ENCODE measurements at places on chromosomes 2 and 18.

GRCh38 chr2:170176212-170176611 lies 1.7 kb upstream of the MYO3B start:
- DNase-seq, result no peak

DNA sequence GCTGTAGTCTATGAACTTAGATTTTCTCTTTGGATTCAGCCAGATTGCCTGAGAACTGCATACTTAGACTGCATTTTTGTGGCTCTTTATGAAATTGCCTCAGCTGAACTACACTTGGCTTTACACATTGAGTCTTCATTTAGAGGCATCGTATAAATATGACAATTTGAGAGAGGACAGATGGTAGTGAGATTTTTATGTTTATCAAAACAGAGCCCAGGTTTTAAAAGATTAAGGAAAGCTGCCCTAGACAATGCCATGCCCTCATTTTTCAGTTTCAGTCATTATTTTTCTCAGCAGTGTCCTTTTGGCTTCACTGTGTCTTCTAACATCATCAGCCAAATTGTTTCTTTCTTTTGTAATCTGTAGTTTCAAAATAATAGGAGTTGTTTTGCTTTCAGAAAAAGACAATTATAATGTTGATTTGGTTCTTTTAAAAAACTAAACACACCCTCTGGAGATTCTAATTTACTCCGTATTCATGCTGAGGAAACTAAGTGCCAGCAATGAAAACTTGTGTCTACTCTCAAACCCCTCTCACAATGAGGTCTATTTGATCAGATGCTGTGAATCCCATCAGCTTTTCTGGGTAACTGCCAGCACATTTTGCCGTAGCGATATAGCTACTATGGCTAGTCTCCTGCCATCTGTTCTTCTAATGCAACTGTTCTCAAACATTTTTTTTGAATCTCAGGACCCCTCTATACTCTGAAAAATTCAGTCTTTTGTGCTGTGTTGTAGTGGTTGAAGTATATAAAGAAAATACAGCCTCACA lies 46.2 kb downstream of the TWSG1 start:
- no peak for DNase-seq

DNA sequence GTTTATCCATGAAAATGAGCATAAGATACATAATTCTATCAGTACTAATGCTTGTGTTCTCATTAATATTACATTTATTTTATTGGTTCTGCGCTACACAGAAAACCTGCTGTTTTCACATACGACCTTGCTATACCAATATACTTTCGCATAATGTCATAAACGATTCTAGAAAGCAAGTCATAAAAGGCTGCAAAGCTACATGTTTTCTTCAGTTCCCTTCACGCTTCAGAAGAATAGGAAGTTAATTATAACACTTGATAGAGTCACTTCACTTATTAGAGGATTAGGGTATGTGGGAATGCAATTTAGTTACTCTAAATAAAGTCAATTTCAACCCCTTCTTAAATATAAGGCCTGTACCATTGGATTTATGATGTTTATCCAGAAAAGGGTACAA lies 29.0 kb downstream of the PSME4 start:
- DNase-seq, result no peak

DNA sequence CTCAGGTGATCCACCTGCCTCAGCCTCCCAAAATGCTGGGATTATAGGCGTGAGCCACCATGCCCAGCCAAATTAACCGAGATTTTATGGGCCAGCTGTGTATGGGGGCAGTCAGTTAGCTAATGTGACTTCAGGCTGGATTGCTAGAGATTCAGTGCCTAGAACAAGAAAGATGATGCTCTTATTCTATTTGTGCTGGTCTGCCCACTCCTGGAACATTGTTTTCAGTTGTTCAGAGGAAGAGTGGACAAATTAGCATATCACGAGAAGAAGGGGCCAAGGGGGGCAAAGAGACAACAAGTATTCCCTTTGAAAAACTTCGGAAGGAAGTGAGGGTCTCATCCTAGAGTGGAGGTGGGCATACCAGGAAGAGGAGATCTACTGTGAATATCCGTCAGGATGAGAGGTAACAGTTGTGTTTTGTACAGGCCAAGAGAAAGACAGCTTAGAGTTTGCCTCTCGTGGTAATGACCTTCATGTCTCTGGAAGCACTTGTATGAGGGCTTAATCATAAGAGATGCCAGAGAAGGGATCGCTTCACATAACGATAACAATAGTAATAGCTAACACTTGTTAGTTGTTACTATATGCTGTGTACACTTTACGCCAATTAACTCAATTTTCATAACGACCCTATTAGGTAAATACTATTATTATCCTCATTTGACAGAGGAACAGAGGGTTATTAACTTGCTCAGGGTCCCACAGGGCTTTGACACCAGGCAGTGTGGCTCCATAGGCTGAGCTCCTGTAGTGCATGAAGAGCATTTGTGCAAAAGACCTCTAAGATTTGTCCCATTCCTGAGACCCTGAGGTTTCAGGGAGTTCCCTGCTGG lies 138.3 kb downstream of the DDX1 start:
- no peak for DNase-seq

DNA sequence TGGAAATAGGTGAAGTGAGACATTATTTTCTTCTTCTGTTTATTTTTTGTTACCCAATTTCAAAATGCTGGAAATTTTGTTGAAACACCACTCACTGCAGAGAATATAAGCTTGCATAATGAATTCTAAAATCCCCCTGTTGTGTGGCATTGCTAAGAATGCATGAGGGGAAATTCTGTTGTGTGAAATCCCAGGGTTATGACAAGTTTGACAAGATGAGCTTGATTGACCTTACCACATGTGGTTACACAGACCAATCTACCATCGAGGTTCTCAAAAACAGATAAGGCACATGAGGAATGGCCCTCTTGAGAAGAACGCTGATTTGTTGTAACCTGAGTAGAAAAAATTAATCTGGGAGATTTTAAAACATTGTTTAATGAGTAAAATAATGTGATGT lies 261.6 kb upstream of the MMADHC start:
- DNase-seq, result no peak
